ENCODE measurements at places on chromosomes 11 and 22.

DNA sequence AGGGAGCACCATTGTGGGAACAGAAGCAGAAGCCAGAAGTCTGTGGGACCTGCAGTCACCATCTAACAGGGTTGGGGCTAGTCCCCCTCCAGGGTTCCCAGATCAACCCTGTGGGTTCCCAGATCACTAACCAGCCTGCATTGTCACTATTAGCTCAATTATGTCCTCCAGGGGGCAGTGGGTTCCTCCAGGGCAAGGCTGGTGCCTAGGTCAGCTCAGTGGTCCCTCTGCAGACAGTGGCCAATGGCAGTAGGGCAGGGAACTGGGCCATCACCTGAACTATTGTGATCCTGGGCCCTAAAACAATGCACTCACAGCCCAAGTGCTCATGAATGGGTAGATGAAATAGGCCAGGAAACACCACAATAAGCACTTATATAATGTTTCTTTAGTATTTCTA, 18.8 kb upstream of the PRSS23 start:
- H3K27me3 ChIP-seq, result no peaks in the 10 kb centered on the region
- no peaks in the 10 kb centered on the region for H3K4me1 ChIP-seq
- peak; percentile 59 for DNase-seq
- H3K27ac ChIP-seq, result no peak overlapping the region
- no peaks in the 10 kb centered on the region for H3K36me3 ChIP-seq
- no peak overlapping the region for H3K4me3 ChIP-seq

DNA sequence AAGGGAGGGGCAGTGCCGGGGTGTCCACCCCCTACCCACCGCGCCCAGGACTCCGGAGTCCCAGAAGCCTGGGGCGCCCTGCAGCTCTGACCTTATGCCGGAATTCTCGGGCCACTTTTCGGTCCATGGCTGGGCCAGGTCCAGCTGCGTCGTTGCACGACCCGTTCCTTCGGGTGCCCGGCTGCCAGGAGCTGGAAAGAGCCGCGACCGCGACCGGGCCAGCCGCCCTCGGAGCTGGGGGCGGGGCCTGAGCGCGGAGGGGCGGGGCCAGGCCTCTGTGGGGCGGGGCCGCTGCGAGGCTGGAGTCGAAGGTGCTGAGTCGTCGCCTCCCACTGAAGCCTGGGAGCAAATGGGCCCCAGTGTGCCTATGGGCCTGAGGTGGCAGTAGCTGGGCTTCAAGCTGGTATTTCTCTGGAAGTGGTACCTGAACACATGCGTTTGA, at the start of gene USH1C:
Gene USH1C (minus strand): TSS at position 236 of the 442 bp plus-strand sequence. CDS start 109 bp downstream, at position 127.
- DNase-seq, result peak; percentile 85
- H3K4me1 ChIP-seq, result no peaks in the 10 kb centered on the region
- peak within 1 kb of the TSS; percentile 63 for H3K4me3 ChIP-seq
- H3K36me3 ChIP-seq, result no peaks in the 10 kb centered on the region

GRCh38 chr11:56923116-56923515, 65.6 kb upstream of the OR5AK2 start:
- H3K4me3 ChIP-seq, result no peak overlapping the region
- no peaks in the 10 kb centered on the region for H3K27me3 ChIP-seq
- H3K36me3 ChIP-seq, result no peaks in the 10 kb centered on the region
- no peak overlapping the region for H3K27ac ChIP-seq
- H3K4me1 ChIP-seq, result no peaks in the 10 kb centered on the region

- H3K4me1 ChIP-seq, result no peaks in the 10 kb centered on the region
- H3K27ac ChIP-seq, result no peak overlapping the region
- H3K36me3 ChIP-seq, result peaks cover 66% of the 10 kb centered on the region
- no peak overlapping the region for H3K4me3 ChIP-seq
- no peaks in the 10 kb centered on the region for H3K27me3 ChIP-seq
- DNase-seq, result no peak
Measured at GRCh38 chr22:24046024-24046423, 34.9 kb downstream of the CABIN1 start.

DNA sequence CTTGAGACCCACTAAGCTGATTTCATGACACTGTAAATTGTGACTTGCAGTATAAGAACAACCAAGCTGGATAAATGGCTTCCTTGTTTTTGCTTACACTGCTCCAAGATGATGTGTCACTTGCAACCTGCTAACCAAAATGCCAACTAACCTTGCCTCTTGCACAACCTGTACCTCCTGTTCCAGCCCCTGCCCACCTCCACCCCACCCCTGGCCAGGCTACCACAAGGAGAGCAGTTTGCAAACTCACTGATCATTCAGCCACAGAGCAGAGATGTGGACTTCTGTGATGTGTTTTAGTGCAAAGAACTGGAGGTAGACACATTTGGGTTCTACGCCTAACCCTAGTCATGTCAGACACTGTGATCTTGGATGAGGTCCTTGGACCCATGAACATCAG, 4.3 kb upstream of the APOL6 start:
- no peak for DNase-seq
- no peak overlapping the region for H3K4me3 ChIP-seq
- no peaks in the 10 kb centered on the region for H3K36me3 ChIP-seq
- H3K27ac ChIP-seq, result no peak overlapping the region

GRCh38 chr11:33860926-33861325, 30.9 kb downstream of the LMO2 start:
- no peak overlapping the region for H3K27ac ChIP-seq
- H3K27me3 ChIP-seq, result no peaks in the 10 kb centered on the region
- no peak for DNase-seq
- H3K4me3 ChIP-seq, result no peak overlapping the region
- peaks cover 3% of the 10 kb centered on the region for H3K4me1 ChIP-seq

All from H9 (cell line).